ENCODE measurements at places on chromosomes 3 and 15.

- DNase-seq: no peak
Observed at GRCh38 chr3:161070252-161070930, 34.8 kb downstream of the B3GALNT1 start.

DNA sequence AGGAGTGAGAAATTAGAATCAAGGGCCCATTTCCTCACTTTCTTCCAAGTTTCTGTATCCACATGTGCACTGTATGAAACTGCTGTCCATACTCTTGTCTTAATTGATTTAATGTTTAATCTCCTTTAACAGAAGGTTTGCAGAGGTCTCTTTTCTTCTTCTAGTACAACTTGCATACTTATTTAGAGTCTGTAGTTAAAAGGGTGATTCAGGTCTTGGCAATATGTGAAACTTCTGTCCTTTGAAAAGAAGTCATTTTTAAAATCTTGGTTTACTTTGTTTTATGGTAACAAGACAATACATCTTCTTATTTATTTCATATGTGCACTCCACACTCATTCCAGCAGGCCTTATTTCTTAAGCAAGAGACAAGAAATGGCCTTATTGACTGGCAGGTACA, 25.8 kb downstream of the TMEM45A start:
- no peak for DNase-seq

GRCh38 chr3:197298945-197299854, 788 bp upstream of the DLG1 start:
- DNase-seq: peak; percentile 75

GRCh38 chr15:69758810-69759790, 306.5 kb downstream of the RPLP1 start:
- no peak for DNase-seq

GRCh38 chr3:34159613-34160420, 361.4 kb downstream of the PDCD6IP start:
- DNase-seq: no peak

- no peak for DNase-seq
Observed at GRCh38 chr3:101518421-101518871, 5.4 kb upstream of the SENP7 start.

- DNase-seq: no peak
Observed at GRCh38 chr3:20421-20820, 176.1 kb upstream of the CHL1 start.

DNA sequence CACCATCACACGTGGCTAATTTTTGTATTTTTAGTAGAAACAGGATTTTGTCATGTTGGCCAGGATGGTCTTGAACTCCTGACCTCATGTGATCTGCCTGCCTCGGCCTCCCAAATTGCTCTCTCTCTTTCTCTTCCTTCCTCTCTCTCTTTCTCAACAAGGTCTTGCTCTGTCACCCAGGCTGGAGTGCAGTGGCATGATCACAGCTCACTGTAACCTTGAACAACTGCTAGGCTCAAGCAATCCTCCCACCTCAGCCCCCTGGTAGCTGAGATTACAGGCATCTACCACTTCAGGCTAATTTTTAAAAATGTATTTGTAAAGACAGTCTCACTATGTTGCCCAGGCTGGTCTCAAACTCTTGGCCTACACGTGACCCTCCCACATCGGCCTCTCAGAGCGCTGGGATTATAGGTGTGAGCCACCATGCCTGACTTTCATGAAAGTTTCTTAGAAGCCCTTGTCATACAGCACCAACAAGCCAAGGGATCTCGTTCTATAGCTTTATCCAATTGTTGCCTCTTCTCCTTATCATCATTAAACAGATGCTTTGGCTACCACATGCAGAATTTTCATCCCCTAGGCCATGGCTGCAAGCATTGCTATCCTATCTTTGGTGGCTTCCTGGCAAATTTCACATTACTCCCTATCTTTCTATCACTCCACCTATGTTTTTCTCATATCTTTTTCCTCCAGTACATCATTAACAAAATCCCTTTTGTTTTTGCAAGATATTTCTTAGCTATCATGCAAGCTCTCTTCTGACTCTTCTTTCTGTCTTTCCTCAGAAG, 5.7 kb downstream of the CCDC32 start:
- no peak for DNase-seq

DNA sequence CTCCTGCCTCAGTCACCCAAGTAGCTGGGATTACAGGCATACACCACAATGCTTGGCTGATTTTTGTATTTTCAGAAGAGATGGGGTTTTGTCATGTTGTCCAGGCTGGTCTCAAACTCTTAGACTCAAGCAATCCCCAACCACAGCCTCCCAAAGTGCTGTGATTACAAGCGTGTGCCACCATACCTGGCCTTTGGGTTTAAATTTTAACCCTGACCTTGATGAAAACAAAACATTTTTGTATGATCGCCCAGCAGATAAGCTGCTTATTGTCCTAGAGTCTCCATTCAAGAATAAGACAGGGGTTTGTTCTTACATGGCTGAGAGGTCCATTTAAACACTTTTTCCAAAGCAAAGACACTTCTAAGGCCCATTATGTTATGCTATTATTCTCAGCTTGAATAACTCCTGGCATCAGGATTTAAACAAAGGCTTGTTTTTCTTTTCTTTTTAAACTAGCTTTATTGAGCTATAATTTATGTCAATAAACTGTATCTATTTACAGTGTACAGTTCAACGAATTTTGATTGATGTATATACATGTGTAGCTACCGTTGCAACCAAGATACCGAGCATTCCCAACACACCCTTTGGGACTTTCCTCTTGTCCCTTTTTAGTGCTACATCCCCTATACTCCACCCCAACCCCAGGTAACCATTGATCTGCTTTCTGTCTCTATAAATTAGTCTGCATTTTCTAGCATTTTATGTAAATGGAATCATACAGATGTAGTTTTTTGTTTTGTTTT, 1.4 kb upstream of the MUC13 start:
- peak; percentile 92 for DNase-seq

DNA sequence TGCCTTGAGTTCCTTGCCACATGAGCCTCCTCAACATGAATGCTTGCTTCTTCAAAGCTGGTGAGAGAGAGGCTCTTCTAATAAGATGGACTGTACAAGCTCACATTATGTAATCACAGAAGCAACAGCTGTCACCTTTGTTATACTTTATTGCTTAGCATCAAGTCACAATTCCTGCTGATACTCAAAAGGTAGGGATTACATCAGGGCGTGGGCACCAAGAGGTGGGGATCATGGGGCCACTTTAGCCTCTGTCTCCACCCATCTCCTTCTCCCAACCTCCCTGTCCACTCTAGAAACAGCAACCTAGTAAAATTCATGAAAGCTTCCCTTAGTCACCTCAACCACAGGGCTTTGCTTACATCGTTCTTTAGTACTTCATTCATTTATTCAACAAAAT, 95.9 kb downstream of the FAM43A start:
- DNase-seq: no peak

GRCh38 chr3:185397676-185398075, 34.7 kb downstream of the MAP3K13 start:
- DNase-seq: no peak

- no peak for DNase-seq
Observed at GRCh38 chr3:152508705-152509104, 240.0 kb downstream of the MBNL1 start.

DNA sequence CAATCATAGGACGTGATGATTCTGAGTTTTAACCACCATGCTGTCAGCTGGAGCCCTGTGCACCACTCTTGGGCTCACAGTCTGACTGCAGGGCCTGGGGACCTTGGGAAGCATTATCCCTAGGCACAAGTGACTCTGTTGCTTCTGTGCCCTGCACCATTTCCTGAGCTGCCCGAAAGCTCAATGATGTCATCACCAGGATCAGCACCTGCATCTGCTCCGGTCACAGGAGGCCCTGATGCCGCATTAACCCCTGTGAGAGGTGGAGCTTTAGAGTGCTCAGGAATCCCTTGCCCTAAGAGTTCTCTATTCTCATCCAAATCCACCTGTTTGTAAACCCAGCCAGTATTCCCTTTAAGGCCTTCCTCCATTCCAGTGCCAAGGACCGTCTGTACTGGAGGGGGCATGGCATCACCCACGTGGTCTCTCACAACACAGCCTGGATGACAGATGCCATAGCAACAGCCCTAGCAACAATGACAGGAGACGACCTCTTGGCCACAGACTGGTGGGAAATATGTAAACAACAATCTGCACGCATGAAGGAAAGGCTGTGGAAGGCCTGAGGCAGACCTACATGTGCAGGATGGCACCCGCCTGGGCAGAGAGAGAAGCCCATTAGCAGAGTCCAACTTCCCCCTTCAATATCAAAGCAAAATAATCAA, 37.9 kb downstream of the NTRK3 start:
- no peak for DNase-seq

DNA sequence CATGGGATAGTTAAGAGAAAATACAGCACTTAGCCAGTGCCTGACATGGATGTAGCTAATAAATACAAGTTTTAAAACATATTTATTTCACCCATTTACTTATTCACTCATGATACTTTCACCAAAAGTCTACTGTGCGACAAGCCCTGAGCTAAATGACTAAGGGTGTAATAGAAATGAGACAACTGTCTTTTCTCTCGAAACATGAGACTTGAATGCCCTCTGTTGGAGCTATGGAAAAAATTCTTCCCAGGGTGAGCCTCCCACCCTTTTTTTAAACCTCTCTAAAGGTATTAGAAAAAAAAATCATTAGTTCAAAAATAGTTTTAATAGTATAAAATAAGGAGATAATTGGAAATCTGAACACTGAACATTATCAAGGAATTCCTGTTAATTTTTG, 24.3 kb upstream of the RPL14 start:
- no peak for DNase-seq

GRCh38 chr15:69939513-69940440, 157.9 kb downstream of the TLE3 start:
- DNase-seq: no peak

DNA sequence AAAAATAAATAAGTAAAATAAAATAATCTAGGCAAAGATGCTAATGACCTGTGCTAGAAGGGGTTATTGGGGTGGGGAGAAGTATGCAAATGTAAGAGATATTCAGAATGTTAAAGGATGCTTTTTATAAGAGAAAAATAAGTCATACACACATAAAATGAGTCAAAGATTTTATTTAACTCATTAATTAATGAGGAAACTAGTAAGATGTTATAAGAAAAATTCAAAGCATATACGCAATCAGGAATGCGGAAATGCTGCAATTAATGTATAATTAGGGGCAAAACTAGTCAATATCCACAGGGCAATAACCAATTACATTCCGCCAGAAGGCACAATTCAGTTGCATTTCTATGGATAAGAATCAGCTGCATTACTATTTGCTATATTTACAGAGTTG, 30.1 kb downstream of the MAP3K13 start:
- no peak for DNase-seq

DNA sequence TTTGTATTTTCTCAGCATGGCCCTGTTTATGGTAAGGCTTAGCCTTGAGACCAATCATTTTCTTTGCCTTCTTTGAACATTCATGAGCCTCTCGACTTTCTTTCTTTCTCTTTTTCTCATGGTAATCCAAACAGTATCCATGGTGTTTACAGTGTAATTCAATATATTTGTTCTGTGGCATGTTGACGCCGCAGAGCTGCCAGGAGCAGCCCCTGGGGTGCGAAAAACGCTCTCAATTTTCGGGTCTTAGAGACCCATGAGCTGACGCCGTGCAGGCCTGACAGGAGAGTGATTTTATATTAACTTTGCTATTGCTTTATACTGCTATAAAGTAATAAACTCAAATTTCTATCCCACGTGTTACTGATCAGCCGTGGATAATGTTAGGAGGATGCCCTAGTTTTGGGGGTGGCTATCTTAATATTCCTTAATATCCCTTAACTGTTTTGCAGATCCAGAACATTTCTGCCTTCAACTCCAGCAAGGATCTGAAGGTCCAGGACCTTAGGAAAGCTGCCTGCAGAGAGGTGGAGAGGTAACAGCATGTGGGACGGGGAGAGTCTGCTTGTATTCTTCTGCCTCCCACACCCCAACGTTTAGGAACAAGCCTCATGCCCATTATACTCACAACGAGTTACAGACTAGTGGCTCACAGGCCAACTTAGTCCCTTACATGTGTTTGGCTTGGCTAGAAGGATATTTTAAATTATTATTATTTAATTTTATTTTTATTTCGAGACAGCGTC, 29.3 kb upstream of the MYO1E start:
- DNase-seq: peak; percentile 30

GRCh38 chr15:77415450-77416147, 4.3 kb downstream of the PEAK1 start:
- DNase-seq: peak; percentile 61

GRCh38 chr3:6733699-6734394, 127.1 kb upstream of the GRM7 start:
- DNase-seq: no peak

- peak; percentile 57 for DNase-seq
Observed at GRCh38 chr3:16884084-16884747, 539 bp upstream of the PLCL2 start.

- no peak for DNase-seq
Observed at GRCh38 chr3:55935241-55935640, 448.1 kb upstream of the WNT5A start.

DNA sequence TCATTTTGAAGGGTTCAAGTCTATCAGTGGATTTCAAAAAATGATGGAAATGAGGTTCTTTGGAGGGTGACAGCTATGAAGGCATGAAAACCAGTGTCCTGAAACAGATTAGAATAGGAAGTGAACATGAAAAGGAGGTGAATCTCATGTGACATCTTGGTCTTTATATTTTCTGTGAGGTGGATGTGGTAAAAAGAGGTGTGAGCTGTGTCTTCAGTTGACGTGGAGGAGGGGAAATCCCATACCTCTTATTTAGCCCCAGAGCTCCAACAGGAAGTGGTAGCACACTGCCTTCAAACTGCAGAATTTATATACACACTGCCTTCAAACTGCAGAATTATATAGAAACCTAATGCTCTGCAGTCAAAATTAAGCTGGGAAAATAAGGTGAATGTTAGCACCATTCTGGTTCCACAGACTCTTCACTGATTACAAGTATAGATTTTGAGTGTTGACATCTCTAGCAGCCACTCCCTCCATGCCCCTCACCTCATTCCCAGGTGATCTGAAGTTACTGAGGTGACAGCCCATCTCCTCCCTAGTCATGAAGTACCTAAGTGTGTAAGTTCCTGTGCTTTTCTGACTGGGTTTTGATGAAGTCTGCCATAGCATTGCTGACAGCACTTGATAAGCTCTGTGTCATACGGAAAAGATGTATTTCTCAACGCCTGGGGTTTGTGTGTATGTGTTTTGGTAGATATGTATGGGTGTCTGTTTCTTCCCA, 2.7 kb downstream of the RAB8B start:
- DNase-seq: no peak

All from HAP-1 (cell line).